ENCODE measurements at places on chromosomes 7 and 10.

GRCh38 chr10:123942114-123942861 lies 50.7 kb upstream of the CPXM2 start:
- no peak for DNase-seq

- DNase-seq = no peak
Measured at GRCh38 chr7:10300577-10300976, 673.1 kb upstream of the PHF14 start.

- DNase-seq = no peak
Measured at GRCh38 chr10:97737770-97738265, 890 bp downstream of the ZFYVE27 start.

- no peak for DNase-seq
Measured at GRCh38 chr10:13038391-13038790, 36.9 kb upstream of the CCDC3 start.

- DNase-seq = no peak
Measured at GRCh38 chr10:20443094-20443493, 454.0 kb downstream of the NEBL start.

DNA sequence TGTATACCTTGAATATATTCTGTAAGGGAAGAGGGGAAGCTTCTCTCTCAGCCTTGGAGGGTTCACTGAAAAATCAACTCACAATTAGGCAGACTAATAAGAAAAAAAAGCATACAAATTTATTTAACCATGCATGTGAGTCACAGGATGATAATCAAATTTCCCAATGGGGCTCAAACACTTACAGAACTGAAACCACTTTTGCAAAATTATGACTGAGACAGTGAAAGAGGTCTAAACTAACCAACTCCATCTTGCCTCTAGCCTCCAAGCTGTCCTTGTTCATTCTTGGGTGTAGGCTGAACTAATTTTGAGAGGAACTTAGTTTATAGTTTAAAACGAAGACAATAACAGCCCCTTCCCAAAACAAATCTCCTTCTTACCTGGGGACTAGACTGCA lies 618.3 kb upstream of the AUTS2 start:
- no peak for DNase-seq

- no peak for DNase-seq
Measured at GRCh38 chr7:7944619-7945282, 23.8 kb upstream of the GLCCI1 start.

DNA sequence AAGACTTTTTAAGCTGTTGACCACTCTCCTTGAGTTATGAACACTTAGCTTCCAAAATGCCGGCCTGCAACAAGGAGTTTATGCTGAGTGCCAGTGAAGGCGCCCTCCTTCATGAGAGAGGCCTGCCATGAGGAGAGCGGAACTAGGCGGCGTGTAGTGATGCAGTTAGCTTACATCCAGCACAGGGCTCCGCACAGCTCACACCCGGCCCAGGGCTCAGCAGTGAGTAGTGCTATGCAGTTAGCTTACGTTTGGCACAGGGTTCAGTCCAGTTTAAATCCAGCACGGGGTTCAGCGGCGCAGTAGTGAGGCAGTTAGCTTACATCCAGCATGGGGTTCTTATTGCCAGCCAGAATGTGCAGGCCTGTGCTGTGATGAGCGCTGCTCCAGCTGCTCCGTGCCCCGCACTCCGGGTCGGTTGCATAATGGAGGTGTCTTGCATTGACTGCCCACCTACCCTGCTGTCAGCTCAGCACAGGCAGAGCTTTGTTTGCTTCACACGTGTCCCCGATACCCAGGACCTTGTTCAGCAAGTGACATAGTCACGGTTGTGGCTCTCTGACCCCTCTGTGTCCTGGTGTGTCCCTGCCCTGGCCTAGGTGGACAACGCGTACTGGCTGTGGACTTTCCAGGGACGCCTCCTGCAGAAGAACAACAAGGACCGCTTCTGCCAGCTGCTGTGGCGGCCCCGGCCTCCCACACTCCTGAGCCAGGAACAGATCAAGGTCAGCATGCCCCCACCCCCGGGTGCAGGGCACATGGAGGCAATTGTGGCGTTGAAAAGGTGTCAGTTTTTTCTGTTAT lies 21.9 kb downstream of the EIF3B start:
- DNase-seq = no peak

DNA sequence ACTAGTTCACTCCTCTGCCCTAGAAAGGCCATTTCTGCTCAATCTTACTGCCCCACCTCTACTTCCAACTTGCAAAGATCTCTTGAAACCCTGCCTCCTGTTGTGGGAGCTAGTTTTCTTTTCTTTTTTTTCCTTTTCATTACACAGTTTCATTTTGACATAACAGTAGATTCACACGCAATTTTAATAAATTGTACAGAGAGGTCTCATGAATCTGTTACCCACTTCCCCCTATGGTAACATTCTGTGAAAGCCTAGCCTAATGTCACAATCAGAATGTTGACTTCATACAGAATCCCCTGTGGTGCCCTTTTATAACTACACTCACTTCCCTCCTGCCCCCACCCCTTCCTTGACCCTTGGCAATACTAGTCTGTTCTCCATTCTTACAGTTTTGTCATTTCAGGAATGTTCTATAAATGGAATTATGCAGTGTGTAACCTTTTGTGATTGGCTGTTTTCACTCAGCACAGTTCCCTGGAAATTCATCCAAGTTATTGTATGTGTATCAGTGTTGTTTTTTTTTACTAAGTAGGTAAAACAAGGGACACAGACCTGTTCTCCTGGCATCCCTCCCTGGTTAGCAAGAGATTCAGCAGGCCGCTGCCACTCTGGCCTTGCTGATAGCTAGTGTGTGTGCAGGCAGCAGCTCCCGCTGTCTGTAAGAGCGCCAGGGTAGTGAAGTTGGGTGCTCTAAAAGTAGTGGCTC lies 21.5 kb downstream of the CHST3 start:
- DNase-seq = no peak

GRCh38 chr10:120095875-120096274 lies 203.3 kb downstream of the SEC23IP start:
- DNase-seq = no peak

DNA sequence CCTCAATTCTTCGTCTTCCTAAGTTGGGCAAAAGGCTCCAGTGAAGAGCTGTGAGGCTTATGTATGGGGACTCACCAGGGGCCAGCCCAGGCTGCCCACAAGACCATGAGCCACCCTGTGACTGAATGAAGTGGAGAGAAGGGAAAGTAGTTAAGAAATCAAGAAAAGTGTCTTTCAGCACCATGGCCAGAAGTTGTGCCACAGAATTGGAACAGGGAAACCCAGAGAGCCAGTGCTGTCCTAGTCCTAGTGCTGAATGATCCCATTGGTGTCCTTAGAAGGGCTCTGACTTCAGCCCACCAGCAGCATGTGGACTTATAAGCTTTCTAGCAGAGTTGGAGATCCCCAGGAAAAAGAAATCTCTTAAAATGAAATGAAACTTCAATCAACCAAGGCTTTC lies 37.0 kb upstream of the CCSER2 start:
- DNase-seq = no peak

- DNase-seq = no peak
Measured at GRCh38 chr10:29680091-29680490, 45.3 kb upstream of the SVIL start.

- DNase-seq = no peak
Measured at GRCh38 chr10:111158595-111158994, 81.8 kb downstream of the ADRA2A start.

Measured in hippocampal formation (tissue), 2 donors.